ENCODE measurements at places on chromosomes 12 and 14.

DNA sequence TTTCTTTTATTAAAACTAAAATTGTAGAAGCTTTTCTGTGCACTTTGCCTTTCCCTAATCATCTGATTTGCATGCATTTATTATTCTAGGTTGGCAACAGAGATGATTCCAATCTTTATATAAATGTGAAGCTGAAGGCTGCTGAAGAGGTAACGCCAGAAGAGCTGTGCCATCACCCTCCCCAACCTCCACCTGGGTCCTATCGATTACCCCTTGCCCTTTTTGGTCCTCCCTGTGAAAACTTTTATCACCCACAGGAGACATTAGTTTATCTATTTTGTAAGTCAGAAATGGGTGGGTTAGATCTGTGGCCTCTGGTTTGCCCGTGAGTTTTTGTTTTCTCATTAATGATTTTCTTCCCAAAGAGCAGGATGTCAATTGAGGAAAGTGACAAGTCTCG is 22.8 kb downstream of the MTHFD1 start:
- no peak for DNase-seq

GRCh38 chr12:108547686-108548085 is 13.3 kb downstream of the SART3 start:
- no peak for DNase-seq

GRCh38 chr14:55073856-55074255 is 22.4 kb downstream of the MAPK1IP1L start:
- DNase-seq = no peak

- DNase-seq = no peak
These were observed 30.5 kb downstream of the CEP83 start for GRCh38 chr12:94429191-94429590.

DNA sequence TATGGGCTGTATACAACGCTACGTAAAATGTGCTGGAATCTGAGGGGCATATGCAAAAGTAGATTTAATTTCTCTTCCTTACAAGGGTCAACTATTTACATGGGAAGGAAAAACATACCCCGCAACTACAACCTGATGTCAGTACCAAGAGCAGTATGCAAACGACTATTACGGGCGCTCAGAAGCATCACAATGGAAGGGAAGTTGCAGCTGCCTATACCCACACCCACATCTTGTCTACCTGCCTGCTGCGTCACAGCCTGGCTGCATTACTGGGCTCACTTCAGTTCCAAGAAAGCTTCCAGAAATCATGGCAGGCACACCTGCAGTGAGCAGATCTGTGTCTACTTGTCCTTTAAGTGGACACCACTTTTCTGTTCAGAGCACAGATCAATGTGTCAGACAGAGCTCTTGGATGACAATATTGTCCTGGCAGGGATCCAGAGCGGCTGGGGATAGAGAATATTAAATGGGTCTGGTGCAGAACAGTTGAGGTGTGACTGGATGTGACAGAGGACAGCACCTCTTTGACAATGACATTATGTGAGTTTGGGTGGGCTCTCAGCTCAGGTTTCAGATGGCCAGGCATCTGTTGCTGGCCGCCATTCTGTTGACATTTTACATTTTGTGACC is 41.5 kb upstream of the GNG2 start:
- DNase-seq = peak; percentile 11

- no peak for DNase-seq
These were observed 84.7 kb downstream of the NUAK1 start for GRCh38 chr12:106054049-106054448.

- DNase-seq = no peak
These were observed 29.8 kb downstream of the CFL2 start for GRCh38 chr14:34684578-34684977.

DNA sequence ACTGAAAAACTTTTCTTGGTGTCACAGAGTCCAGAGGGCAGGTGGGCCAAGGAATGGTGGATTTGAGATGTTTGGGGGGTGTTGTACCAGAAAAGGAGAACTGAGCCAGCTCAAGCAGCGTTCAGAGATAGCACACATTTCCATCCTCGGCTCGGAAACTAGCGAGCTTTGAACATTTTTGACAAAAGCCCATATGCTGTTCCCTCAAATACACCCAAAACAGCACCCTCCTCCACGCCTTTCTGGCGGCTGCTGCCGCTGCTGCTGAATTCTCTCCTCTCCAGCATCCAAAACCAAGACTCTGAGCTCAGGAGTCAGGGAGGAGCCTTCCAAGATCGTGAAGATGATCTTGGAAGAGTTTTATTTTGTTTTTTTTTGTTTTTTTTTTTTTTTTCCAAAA is 961 bp downstream of the SRRM4 start:
- DNase-seq = no peak

DNA sequence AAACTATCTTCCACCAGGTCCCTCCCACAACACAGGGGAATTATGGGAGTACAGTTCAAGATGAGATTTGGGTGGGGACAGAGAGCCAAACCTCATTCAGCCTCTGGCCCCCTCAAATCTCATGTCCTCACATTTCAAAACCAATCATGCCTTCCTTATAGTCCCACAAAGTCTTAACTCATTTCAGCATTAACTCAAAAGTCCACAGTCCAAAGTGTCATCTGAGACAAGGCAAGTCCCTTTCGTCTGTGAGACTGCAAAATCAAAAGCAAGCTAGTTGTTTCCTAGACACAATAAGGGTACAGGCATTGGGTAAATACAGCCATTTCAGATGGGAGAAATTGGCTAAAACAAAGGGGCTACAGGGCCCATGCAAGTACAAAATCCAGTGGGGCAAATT is 147.6 kb downstream of the RAD51B start:
- DNase-seq = no peak

DNA sequence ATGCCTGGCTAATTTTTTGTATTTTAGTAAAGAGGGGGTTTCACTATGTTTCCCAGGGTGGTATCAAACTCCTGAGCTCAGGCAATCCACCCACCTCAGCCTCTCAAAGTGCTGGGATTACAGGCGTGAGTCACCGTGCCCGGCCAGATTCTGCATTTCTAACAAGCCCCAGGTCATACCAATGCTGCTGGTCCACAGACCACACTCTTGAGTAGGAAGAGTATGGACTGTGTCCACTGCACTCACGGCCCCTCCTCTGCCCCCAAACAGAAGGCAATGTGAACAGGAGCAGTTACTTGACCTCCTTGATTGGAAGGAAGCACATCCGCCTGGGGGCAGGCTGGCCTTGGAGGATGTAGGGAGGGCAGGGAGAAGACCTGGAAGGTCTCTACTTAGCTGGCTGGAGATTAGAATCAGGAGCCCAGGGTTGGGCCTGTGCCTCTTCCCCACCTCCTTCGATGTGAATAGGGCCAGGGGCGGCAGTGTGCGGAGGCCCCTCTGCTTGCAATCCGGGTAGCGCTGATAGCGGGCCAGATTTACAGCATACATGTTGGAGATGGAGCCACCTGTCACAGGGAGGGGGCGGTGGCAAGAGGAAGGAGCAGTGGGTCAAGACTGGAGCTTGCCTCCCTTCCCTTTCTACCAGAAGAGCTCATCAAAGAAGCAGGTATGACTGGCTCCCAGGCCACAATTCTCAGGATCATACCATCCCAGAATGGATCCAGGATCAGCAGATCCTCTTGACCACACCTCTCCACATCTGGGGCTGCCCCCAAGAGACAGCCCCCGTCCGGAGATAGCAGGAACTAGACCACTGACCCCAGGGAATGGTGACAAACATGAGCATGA is 9.4 kb upstream of the ZNF740 start:
- no peak for DNase-seq

DNA sequence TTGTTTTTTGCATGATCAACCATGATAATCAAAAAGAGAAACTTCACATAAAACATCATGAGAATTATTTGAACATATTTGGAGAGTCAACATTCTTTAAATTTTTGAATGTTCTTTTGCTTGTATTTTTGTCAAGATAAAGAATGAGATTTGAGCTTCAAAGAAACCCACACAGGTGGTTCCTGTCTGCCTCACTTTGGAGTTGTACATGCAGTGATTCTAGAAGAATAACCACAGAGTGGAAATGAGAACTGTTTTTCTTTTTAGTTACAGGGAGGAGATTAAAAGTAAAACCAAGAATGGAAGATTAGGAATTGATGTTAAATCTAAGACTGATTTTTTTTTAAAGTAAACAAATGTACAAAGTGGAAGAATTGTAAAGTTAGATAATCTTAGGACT is 2.3 kb upstream of the ZNF705A start:
- no peak for DNase-seq

DNA sequence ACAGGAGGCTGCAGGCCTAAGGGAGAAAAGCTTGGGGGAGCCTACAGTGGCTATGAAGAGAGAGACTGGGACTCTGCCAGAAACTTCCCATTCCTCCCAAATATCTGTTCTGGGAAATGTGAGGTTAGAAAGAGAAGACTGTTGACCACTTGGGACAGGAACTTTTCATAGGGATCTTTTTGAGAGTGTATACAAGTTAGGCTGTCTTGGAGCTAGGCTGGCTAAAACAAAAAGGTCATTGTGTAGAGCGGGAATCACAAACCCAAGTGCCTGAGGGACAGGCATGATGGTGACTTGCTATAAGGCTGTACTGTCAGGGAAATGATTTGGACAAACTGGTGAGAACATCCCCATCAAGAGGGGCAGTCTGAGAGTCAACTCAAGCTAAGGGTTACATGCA is 175.1 kb downstream of the GRIP1 start:
- DNase-seq = no peak

DNA sequence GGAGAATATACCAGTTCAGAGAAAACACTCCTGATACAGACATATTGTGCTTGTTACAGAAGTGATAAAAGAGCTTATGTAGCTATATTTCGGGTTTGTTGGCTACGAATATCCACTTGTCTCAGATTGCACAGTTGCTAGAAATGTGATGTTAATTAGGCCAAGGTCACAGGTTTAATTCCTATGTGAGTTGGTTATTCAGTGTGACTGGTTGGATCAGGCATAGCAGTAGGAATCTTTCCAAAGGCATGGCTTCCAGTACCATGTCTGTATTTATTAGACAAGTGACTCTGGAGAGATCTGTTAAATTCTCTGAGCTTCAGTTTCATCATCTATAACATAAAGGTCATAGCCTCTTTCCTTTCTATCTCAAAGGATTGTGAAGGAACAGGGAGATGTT is 152.7 kb upstream of the KITLG start:
- no peak for DNase-seq

- no peak for DNase-seq
These were observed 901 bp upstream of the FAIM2 start for GRCh38 chr12:49904601-49905000.

- no peak for DNase-seq
These were observed 35.5 kb upstream of the KCNC2 start for GRCh38 chr12:75245108-75245507.

- peak; percentile 86 for DNase-seq
These were observed 54.9 kb upstream of the SRSF5 start for GRCh38 chr14:69711881-69712560.

- no peak for DNase-seq
These were observed 185.8 kb downstream of the CAPZA3 start for GRCh38 chr12:18923721-18924120.

- no peak for DNase-seq
These were observed 141.6 kb downstream of the ITPR2 start for GRCh38 chr12:26691234-26691970.

DNA sequence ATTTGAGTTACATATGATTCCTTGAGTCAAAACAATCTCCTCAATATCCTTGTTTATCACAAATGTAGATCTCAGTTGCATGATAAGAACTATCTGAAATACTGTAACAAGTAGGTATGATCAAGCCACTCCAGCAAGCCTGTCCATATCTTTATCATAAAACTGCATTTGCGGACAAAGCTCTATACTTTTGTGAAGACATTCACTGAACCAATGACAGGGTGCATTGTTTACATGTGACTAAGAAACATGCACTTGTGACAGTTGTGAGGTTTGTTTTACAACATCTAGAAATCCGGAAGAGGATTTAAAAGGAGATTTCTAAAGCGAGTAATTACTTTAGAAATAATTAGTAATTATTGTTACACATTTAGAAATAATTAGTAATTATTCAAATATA is 111.7 kb downstream of the PPP2R5E start:
- DNase-seq = no peak

DNA sequence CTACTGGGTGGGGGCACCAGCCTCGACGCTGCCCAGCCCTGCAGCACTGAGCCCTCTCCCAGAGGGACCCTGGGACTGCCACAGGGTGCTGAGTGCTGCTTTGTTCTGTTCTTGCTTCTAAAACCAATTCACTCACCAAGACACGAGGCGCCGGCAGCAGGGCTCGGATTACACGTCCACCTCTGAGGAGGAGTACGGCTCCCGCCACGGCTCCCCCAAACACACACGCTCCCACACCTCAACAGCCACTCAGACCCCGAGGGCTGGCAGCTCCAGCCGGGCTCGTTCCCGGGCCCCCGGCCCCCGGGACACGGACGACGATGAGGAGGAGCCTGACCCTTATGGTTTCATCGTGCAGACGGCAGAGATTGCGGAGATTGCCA is 24.3 kb downstream of the CEP170B start:
- DNase-seq = no peak

- no peak for DNase-seq
These were observed 128.3 kb downstream of the AKAP6 start for GRCh38 chr14:32457213-32457920.

DNA sequence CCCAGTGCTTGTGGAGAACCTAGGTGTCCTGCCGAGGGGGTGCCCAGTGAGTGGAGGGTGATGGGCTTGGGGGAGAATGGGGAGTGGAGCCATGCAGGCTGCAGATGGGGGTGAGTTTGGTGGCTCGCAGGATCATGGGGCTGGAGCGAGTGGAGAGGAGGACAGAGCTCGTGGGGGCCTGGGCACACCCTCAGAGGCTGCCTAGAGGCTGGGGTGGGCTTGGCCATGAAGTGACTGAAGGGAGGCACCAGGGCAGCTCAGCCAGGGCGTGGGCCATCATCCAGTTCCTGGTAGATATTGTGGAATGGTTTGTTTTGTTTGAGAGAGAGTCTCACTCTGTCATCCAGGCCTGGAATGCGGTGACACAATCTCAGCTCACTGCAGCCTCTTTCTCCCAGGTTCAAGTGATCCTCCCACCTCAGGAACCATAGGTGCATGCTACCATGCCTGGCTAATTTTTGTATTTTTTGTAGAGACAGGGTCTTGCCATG is 43.4 kb upstream of the AMN start:
- DNase-seq = no peak

GRCh38 chr12:43742106-43742505 is 16.5 kb downstream of the PUS7L start:
- no peak for DNase-seq

- DNase-seq = no peak
These were observed 23.8 kb downstream of the SLC16A7 start for GRCh38 chr12:59619461-59620240.

GRCh38 chr12:6524648-6525047 is 9.7 kb upstream of the GAPDH start:
- DNase-seq = no peak

DNA sequence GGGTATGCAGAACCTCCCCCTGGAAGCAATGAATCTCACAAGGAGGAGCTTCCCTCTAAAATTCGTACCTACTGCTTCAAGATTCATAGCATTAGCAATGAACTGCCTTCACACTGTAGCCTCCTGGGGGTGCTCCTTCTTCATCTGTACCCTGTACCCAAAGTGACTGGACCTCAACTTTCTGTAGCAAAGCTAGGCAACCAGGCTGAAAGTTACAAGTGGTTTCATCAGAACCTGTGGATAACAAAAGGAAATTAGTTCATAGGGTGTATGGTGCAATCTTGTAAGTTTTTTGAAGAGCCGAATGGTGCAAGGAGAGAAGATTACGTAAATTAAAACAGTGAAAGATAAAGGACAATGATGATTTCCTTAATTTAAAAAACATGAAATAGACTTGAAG is 1541.7 kb upstream of the FLRT2 start:
- DNase-seq = no peak

Data from NCI-H524 (cell line).